ENCODE measurements at places on chromosomes 4 and X. TPM values are rescaled to one million over a fixed set of nuclear protein-coding genes. Genes with fewer than 3 reads are reported as not detected.

- H3K4me1 ChIP-seq: peaks cover 89% of the 10 kb centered on the region
- peak overlapping the region; percentile 8 for H3K4me3 ChIP-seq
- no peak for DNase-seq
These were observed 12.1 kb downstream of the GPRIN3 start for GRCh38 chr4:89295415-89295927.

DNA sequence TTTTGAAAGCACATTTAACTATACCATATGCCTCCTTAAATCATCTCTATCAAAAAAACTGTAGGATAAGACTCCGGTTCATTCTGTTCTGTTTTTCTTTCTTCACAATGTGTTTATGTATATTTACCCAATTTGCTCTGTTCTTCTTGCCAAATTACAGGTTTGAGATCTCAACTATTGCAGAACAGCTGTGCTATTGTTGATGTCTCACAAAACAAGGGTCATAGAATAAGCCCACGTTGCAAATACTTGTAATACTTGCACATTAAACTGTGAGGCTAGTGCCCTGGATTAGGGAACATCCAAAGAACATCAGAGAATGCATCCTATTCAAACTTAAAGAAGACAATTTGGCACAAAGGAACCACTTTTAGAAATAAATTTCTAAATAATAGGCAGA lies 45.4 kb downstream of the ANTXR2 start:
- no peak for DNase-seq
- H3K36me3 ChIP-seq: peaks cover 4% of the 10 kb centered on the region
- H3K27ac ChIP-seq: no peak overlapping the region
- H3K27me3 ChIP-seq: no peaks in the 10 kb centered on the region
- H3K4me1 ChIP-seq: no peaks in the 10 kb centered on the region

GRCh38 chrX:38940547-38940946 lies 139.3 kb downstream of the MID1IP1 start:
- no peak for DNase-seq
- H3K4me3 ChIP-seq: no peak overlapping the region
- H3K36me3 ChIP-seq: no peaks in the 10 kb centered on the region
- no peaks in the 10 kb centered on the region for H3K27me3 ChIP-seq
- no peaks in the 10 kb centered on the region for H3K4me1 ChIP-seq
- no peak overlapping the region for H3K27ac ChIP-seq

DNA sequence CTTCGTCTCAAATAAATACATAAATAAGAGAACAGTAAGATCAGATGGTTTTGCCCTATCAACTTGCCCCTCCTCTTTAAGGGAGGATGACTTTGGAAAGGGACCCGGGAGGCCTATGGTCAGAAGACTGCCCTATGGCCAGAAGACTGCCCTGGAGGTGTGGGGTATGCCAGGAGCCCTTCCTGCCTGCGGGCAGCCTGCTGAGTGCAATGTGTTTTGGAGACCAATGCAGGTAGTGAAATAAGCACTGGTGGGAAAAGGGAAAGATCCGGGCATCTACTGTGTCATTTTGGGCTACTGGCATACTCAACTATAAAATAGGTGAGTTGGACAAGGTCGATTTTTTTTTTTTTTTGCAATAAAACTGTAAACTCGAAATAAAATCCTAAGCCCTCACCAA lies 129.8 kb upstream of the SLC34A2 start:
- H3K4me1 ChIP-seq: no peaks in the 10 kb centered on the region
- H3K27ac ChIP-seq: no peak overlapping the region
- no peak overlapping the region for H3K4me3 ChIP-seq
- no peaks in the 10 kb centered on the region for H3K36me3 ChIP-seq
- DNase-seq: no peak
- no peaks in the 10 kb centered on the region for H3K27me3 ChIP-seq

- H3K27me3 ChIP-seq: no peaks in the 10 kb centered on the region
- no peaks in the 10 kb centered on the region for H3K4me1 ChIP-seq
- H3K4me3 ChIP-seq: no peak overlapping the region
- no peak for DNase-seq
- no peak overlapping the region for H3K27ac ChIP-seq
- H3K36me3 ChIP-seq: no peaks in the 10 kb centered on the region
These were observed 67.6 kb downstream of the PDGFRA start for GRCh38 chr4:54296548-54297203.

GRCh38 chrX:100731441-100732281 lies at the start of gene SYTL4:
Gene SYTL4, minus strand, starts transcription at chrX:100732121. Its CDS starts 30,084 bp downstream, at chrX:100702037.
- no peaks in the 10 kb centered on the region for H3K27me3 ChIP-seq
- H3K4me1 ChIP-seq: no peaks in the 10 kb centered on the region
- DNase-seq: no peak
- H3K4me3 ChIP-seq: no peak within 1 kb of the TSS
- no peaks in the 10 kb centered on the region for H3K36me3 ChIP-seq

GRCh38 chr4:15552557-15553362 lies 83.1 kb downstream of the CC2D2A start:
- no peaks in the 10 kb centered on the region for H3K4me1 ChIP-seq
- H3K27ac ChIP-seq: no peak overlapping the region
- H3K4me3 ChIP-seq: no peak overlapping the region
- no peaks in the 10 kb centered on the region for H3K27me3 ChIP-seq
- DNase-seq: no peak

GRCh38 chr4:182809417-182810102 lies 107.6 kb downstream of the DCTD start:
- H3K4me1 ChIP-seq: peaks cover 19% of the 10 kb centered on the region
- H3K4me3 ChIP-seq: no peak overlapping the region
- no peaks in the 10 kb centered on the region for H3K27me3 ChIP-seq

DNA sequence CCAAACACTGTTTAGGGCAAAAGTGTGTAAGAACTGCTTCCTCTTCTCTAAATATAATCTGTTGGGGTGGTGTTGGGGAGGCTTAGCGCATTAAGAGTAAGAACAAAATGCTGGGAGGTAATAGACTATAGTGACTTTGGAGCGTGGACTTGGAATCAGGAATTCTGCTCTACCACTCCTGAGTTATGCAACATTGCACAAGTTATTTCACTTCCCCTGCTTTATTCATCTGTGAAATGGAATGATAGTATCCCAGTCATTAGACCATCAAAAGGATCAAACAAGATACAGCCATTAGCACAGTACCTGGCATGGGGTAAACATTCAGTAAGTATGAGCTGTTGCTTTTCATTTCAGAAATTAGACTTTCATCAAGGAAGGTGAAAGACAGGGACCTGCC lies 58.7 kb downstream of the IGFBP7 start:
- H3K4me1 ChIP-seq: no peaks in the 10 kb centered on the region
- H3K27ac ChIP-seq: no peak overlapping the region
- H3K36me3 ChIP-seq: no peaks in the 10 kb centered on the region
- DNase-seq: no peak

GRCh38 chr4:76215077-76215476 lies 1.5 kb upstream of the SCARB2 start:
- H3K27me3 ChIP-seq: no peaks in the 10 kb centered on the region
- peaks cover 35% of the 10 kb centered on the region for H3K4me1 ChIP-seq
- H3K4me3 ChIP-seq: no peak overlapping the region
- no peak overlapping the region for H3K27ac ChIP-seq

- no peaks in the 10 kb centered on the region for H3K27me3 ChIP-seq
- H3K36me3 ChIP-seq: no peaks in the 10 kb centered on the region
- no peak overlapping the region for H3K4me3 ChIP-seq
- no peaks in the 10 kb centered on the region for H3K4me1 ChIP-seq
- H3K27ac ChIP-seq: no peak overlapping the region
These were observed 9.3 kb downstream of the ZXDA start for GRCh38 chrX:57900975-57901374.

GRCh38 chr4:1821679-1822567 lies 28.8 kb downstream of the FGFR3 start:
- H3K36me3 ChIP-seq: peaks cover 4% of the 10 kb centered on the region
- DNase-seq: no peak
- H3K27ac ChIP-seq: no peak overlapping the region
- H3K4me3 ChIP-seq: no peak overlapping the region
- no peaks in the 10 kb centered on the region for H3K4me1 ChIP-seq

GRCh38 chrX:103550415-103551051 lies 31.2 kb upstream of the RAB40A start:
- H3K27me3 ChIP-seq: no peaks in the 10 kb centered on the region
- no peaks in the 10 kb centered on the region for H3K36me3 ChIP-seq
- H3K4me1 ChIP-seq: peaks cover 12% of the 10 kb centered on the region
- no peak overlapping the region for H3K4me3 ChIP-seq
- DNase-seq: no peak

DNA sequence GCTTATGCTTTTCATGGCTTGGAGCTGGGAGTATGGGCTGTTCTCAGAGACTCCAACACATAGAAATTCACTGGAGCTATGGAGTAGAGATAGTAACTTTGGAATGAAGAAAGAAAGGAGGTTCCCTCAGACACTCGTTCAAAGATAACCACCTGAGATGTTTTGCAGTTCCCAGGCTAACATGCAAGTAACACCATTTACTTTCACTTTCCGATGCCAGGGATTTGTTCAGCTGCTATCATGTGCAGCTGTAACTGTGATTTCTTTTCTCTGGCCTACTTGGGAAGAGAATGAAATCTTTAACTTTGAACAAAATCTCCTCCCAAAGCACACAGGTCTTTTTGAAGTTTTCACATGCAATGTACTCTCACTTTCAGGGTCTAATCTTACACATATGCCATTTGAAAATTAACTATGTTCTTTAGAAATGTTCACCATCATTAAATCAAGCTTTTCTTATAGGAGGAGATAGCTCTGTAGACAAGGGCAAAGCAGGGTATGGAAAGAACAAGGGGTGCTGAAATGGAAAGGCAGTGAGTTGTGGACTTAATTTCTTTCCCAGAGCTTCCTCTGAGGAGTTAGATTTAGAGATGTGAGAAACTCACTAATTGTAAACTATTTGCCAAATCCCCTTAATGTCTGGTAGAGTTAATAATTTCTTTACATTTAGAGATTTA lies 514.3 kb downstream of the PDHA2 start:
- H3K4me1 ChIP-seq: no peaks in the 10 kb centered on the region
- no peak for DNase-seq
- H3K27me3 ChIP-seq: no peaks in the 10 kb centered on the region
- H3K27ac ChIP-seq: no peak overlapping the region

DNA sequence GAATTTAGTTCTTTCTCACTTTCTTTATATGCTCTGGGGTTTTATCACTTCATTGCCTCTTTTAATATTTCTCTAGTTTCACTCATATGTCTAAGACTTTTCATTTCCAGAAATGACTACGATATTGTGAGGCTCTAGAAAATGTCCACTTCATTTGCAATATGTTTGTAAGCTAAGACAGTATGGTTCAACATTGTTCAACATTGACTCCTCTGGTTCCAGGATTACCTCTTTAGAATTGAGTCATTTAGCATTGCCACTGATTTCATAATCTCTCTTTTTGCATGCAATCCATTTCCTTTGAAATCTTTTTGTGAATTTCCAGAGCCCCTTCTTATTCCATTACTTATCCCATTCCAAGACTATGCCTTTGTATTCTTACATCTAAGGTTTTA lies 32.3 kb downstream of the BBS12 start:
- H3K4me1 ChIP-seq: peaks cover 13% of the 10 kb centered on the region
- H3K4me3 ChIP-seq: no peak overlapping the region
- H3K27ac ChIP-seq: no peak overlapping the region
- no peaks in the 10 kb centered on the region for H3K27me3 ChIP-seq
- no peak for DNase-seq

GRCh38 chr4:31645236-31645635 lies 925.1 kb downstream of the PCDH7 start:
- no peak for DNase-seq
- H3K4me1 ChIP-seq: no peaks in the 10 kb centered on the region
- no peaks in the 10 kb centered on the region for H3K27me3 ChIP-seq
- H3K36me3 ChIP-seq: no peaks in the 10 kb centered on the region

DNA sequence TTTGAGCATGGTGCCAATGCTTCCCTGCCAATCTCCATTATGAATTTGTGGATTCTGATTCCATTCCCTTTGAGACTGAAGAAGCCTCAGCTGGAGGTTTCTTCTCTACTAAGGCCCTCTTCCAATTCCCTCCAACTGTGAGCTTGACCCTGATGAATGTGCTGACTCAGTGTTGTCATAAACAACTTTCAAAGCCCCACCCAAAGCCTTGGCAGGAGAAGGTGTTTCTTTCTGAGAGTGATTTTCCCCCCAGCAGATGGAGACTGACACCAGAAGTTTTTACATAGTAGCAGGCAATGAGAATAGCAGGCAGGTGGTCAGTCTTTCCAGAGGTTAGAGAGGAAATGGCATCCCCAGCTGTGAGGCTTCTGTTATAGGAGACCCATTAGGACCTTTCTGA lies 53.1 kb downstream of the OCRL start:
- H3K4me1 ChIP-seq: no peaks in the 10 kb centered on the region
- no peaks in the 10 kb centered on the region for H3K36me3 ChIP-seq
- no peaks in the 10 kb centered on the region for H3K27me3 ChIP-seq
- no peak overlapping the region for H3K4me3 ChIP-seq
- peak overlapping the region; percentile 31 for H3K27ac ChIP-seq
- no peak for DNase-seq

DNA sequence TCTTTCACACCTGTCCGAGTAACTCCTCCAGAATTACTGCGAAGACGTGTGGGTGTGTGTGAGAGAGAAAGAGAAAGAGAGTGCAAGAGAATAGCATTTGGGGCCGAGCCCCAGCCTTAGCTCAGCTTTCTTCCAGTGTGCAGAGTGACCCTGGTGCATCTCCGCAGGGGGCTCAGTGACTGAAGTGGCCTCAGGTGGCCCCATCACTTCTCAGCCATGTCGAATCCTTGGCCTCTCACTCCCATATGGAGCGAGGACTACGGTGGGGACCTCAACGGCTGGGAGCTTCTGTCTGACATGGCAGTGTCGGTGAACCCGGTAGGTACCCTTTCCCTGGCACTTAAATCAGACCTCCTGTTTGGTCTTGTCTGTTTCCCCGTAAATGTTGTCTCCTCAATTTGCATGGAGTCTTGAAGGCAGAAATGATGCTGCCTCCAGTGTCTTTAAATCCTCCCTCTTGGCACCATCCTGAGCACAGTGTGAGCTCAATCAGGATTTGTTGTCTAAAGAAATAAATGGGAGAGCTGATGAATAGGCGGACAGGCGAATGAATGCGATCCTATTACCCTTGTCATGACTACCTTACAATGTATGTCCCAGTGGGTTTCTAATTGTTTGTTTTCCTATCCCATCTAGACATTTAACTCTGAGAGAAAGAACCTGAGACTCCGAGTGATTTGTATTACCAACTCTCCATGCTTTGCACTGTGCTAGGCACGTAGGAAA lies 305.9 kb downstream of the AFF2 start:
- no peak for DNase-seq
- no peak overlapping the region for H3K27ac ChIP-seq
- no peaks in the 10 kb centered on the region for H3K36me3 ChIP-seq
- H3K4me1 ChIP-seq: no peaks in the 10 kb centered on the region
- H3K27me3 ChIP-seq: no peaks in the 10 kb centered on the region

GRCh38 chr4:167606551-167606950 lies 372.3 kb upstream of the SPOCK3 start:
- no peak overlapping the region for H3K4me3 ChIP-seq
- no peaks in the 10 kb centered on the region for H3K4me1 ChIP-seq
- H3K27ac ChIP-seq: no peak overlapping the region
- no peaks in the 10 kb centered on the region for H3K27me3 ChIP-seq

Gene TMEM35A
- polyA plus RNA-seq: not detected

Gene ATP2B3
- polyA plus RNA-seq: not detected

Gene CLDN34
- not detected for polyA plus RNA-seq

Gene HSFX1
- polyA plus RNA-seq: 0.14 TPM

Gene BEX1
- 0.28 TPM for polyA plus RNA-seq

Gene TLR10
- not detected for polyA plus RNA-seq
